Osteocyte (in vitro differentiated cells): ENCODE measurements at places on chromosomes 7 and 10. TPM values are rescaled to one million over a fixed set of nuclear protein-coding genes. Genes with fewer than 3 reads are reported as not detected.

Gene CYP2C19
- not detected in 2 replicates for total RNA-seq

DNA sequence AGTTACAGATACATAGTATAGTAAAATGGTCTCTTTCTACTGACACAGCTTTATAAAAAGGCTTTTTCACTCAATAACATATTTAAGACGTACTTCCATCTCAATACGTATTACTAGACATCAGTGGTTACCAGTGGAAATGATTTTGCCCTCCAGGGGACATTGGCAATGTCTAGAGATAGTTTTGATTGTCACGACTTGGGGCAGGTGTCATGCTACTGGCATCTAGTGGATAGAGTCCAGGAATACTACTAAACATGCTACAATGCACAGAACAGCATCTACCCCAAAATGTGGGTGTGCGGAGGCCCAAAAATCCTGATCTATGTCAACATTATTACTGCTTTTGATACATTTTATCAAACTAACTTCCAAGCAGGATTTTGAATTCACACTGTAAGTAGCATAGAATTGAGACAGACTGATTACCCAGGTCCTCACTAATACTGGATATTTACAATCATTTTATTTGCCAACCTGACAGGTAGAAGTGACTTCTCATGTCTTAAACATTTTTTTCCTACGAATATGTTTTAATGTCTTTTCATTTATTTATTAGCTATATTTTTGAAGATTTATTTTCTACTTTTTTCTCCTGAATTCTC lies 53.8 kb downstream of the HGF start:
- no peak overlapping the region for H3K4me3 ChIP-seq
- peak overlapping the region; percentile 59 for H3K27ac ChIP-seq
- DNase-seq: no peak
- H3K36me3 ChIP-seq: peaks cover 26% of the 10 kb centered on the region
- H3K4me1 ChIP-seq: peaks cover 37% of the 10 kb centered on the region

Gene NKX1-2
- not detected in 2 replicates for total RNA-seq

DNA sequence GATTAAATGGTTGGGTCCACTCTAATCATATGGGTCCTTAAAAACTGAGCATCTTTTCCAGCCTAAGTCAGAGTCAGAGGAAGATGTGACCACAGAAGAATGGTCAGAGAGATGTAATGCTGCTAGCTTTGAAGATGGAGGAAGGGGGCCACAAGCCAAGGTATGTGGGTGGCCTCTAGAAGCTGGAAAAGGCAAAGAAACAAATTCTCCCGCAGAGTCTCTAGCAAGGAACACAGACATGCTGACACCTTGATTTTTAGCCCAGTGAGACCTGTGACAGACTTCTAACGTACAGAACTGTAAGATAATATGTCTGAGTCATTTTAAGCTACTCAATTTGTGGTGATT lies 1.5 kb upstream of the EXOC6 start:
- H3K27ac ChIP-seq: no peak overlapping the region
- H3K4me3 ChIP-seq: no peak overlapping the region
- no peak for DNase-seq
- H3K4me1 ChIP-seq: peaks cover 18% of the 10 kb centered on the region
- H3K36me3 ChIP-seq: peaks cover 2% of the 10 kb centered on the region

- no peaks in the 10 kb centered on the region for H3K27me3 ChIP-seq
- H3K27ac ChIP-seq: peak overlapping the region; percentile 91
- H3K36me3 ChIP-seq: peaks cover 14% of the 10 kb centered on the region
- peaks cover 63% of the 10 kb centered on the region for H3K4me1 ChIP-seq
Observed at GRCh38 chr10:32938554-32939061, 19.4 kb downstream of the ITGB1 start.

DNA sequence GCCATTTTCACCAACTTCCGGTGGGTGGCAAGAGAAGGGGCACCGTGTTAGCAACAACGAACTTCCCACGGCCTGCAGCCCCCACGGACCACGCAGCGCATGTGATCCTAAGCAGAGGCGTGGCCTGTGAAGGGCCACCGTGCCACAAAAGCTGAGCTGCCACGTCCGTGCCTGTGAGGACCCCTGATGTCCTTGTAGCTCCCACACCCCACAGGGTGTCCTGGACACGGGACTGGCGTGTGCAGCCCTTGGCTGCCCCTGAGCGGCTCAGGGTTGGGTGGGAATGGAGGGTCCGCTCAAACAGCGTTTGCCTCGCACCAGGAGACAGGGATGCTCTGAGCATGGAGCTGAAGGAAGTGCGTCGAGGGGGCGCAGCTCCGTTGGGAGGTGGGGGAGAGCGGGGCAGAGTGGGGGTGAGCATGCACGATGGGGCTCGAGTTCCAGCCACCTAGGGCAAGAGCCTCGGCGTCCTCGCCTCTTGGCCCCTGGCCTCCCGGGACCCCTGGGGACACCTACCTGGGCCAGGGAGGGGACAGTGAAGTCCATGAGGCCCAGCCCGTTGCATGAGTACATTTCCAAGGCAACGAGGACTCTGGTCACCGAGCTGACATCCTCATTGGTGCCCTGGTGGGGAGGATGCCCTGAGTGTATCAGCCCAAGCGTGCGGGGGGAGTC lies 33.6 kb downstream of the CFAP46 start:
- no peak for DNase-seq
- H3K27me3 ChIP-seq: peaks cover 5% of the 10 kb centered on the region
- H3K36me3 ChIP-seq: no peaks in the 10 kb centered on the region
- H3K4me1 ChIP-seq: no peaks in the 10 kb centered on the region
- no peak overlapping the region for H3K27ac ChIP-seq

Gene CHST3
- total RNA-seq: 35.0 and 40.9 TPM in 2 replicates

Gene KIF11
- 9.0 and 9.2 TPM in 2 replicates for total RNA-seq

GRCh38 chr10:14156104-14156503 lies 174.6 kb downstream of the FRMD4A start:
- peaks cover 56% of the 10 kb centered on the region for H3K4me1 ChIP-seq
- no peak overlapping the region for H3K27ac ChIP-seq
- H3K4me3 ChIP-seq: no peak overlapping the region
- no peak for DNase-seq

- no peak overlapping the region for H3K27ac ChIP-seq
- DNase-seq: peak; percentile 70
- no peak overlapping the region for H3K4me3 ChIP-seq
- no peaks in the 10 kb centered on the region for H3K27me3 ChIP-seq
- peaks cover 8% of the 10 kb centered on the region for H3K4me1 ChIP-seq
Observed at GRCh38 chr10:48517911-48518811, 86.7 kb downstream of the ARHGAP22 start.

GRCh38 chr7:76395965-76396726 lies 13.4 kb downstream of the SSC4D start:
- no peak overlapping the region for H3K27ac ChIP-seq
- H3K4me3 ChIP-seq: no peak overlapping the region
- peaks cover 11% of the 10 kb centered on the region for H3K4me1 ChIP-seq
- DNase-seq: no peak
- H3K36me3 ChIP-seq: no peaks in the 10 kb centered on the region

Gene TMEM270
- total RNA-seq: not detected in 2 replicates

DNA sequence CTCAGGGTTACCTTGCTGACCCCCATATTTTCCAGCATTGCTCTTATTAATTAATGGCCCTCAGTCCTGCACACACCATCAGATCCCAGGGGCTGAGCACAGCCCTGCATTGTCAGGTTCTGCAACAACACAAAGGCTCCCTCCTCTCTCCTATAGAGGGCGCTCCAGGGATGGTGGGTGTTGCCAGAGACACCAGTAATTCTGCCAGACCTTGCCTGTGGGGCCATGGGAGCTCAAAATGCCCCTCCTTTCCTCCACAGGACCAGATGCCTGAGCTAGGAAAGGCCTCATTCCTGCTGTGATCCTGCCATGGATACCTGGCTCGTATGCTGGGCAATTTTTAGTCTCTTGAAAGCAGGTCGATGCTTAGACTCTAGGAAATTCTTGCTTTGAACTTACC lies 42.8 kb upstream of the PRSS58 start:
- no peaks in the 10 kb centered on the region for H3K36me3 ChIP-seq
- H3K27ac ChIP-seq: no peak overlapping the region
